ENCODE measurements at places on chromosomes 1 and 21. TPM values are rescaled to one million over a fixed set of nuclear protein-coding genes. Genes with fewer than 3 reads are reported as not detected.

- DNase-seq, result peak; percentile 26
Measured at GRCh38 chr1:3762151-3762872, 10.1 kb downstream of the CCDC27 start.

OR2L5 gene
- not detected for total RNA-seq

TAS1R1 gene
- 0.14 TPM for total RNA-seq

- DNase-seq, result no peak
Measured at GRCh38 chr1:73914951-73915350, 283.0 kb downstream of the LRRIQ3 start.

DNA sequence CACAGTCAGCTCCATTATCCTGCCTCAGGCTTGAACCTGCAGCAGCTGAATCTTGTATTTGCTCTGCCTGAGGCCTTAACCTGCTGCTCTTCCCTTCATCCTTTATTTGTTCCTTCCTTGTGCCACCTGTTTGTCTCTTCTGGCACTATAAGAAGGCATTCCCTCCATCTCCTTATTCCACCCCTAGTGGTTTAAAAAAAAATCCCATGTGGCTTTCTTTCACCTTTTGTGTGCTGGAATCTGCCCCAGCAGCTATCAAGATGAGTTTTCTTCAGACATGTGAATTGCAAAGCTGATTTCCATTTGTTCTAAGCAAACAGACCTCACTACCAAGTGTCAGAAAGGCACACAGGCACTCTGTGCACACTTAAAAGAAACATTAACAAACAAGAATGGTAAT lies 294.6 kb downstream of the TTLL7 start:
- no peak for DNase-seq

DFFB gene
- total RNA-seq, result 8.4 TPM

HMGN1 gene
- 218 TPM for total RNA-seq

DNA sequence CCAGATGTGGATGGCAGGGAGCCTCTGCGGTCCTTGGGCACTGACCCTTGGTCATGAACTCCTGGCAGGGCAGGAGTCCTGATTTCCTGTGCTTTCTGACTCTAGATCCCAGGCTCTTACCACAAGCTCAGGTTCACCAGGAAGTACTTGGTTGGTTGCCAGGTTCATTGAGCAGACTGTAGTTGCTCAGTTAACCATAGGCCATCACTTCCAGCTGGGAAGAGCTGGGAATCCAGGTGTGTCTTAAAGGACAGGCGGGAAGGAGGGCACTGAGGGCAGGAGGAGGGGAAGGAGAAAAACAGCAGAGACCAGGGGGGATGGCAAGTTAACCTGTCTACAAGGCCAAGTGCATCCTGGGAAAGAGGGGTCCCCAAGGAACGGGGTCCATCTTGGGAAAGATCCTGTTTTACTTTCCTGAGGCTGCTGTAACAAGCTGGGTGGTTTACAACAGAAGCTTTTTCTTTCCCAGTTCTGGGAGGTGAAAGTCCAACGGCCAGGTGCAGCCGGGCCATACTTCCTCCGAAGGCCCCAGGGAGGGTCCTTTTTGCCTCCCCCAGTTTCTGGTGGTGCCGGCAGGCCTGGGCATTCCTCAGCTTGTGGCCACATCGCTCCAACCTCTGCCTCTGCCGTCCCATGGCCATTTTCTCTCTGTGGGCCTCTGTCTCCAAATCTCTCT lies 11.6 kb downstream of the KCNAB2 start:
- no peak for DNase-seq

DNA sequence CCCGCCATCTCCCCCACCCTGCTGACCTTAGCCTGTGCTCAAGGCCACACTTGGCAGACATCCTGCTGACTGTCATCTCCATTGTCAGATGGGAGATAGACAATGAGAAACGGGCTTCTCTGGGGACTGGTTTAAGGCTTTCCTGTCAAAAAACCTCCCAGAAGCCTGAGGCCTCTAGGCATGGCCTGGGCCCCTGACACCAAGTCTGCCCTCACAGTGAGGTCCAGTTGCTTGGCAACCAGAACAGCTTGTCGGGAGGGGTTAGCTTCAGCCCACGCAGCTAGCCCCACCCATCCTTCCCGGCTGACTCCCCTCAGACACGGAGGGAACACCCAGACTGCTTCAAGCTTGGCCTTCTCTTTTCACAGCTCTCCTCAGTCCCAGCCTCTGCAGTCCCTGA lies 11.0 kb downstream of the PLEKHA6 start:
- peak; percentile 81 for DNase-seq

RGS16 gene
- total RNA-seq, result 2.3 TPM

- DNase-seq, result no peak
Measured at GRCh38 chr1:61887076-61887867, 145.0 kb downstream of the PATJ start.

DNA sequence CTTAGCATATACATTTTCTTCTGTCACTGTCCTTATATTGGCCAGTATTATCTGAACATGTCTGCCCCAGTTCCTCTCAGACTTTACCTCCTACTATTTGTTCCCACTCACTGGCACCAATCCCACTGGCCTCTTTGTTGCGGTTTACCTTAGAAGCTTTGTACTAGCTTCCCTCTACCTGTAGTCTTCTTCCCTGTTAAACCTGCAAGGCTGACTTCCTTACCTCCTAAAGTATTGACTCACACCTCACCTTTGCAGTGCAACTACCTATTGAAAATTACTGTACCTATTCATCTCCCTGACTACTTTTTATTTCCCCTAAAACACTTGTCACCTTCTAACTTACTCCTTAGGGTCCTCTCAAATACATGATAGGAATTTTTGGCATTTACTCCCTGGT lies 111.1 kb downstream of the CLEC20A start:
- no peak for DNase-seq

- DNase-seq, result peak; percentile 79
Measured at GRCh38 chr1:225767634-225768540, 9.7 kb upstream of the SRP9 start.

- DNase-seq, result no peak
Measured at GRCh38 chr1:58432851-58433668, 113.5 kb downstream of the OMA1 start.

- DNase-seq, result no peak
Measured at GRCh38 chr1:52911541-52911940, 10.0 kb downstream of the ECHDC2 start.

GRCh38 chr1:36304521-36304920 lies 1.6 kb upstream of the SH3D21 start:
- DNase-seq, result no peak
